ENCODE measurements at places on chromosomes 2 and 18.

DNA sequence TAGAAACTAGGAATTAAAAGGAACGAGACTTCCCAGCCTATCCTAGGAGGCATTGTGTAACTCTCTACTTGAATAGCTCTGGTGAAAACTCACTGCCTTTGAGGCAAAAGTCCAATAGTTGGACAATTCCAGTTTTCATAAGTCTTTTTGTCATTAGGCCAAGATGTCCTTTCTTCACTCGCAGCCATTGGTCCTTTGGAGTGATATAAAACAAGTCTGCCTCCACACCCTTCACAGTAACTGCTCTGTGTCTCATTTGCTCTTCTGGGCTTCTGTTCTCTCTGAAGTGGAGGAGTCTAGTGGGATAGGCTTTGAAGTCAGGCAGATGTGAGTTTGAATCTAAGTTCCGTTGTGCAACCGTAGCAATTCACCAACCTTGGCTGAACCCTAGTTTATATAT is 28.2 kb downstream of the ANTXR1 start:
- no peak for DNase-seq

DNA sequence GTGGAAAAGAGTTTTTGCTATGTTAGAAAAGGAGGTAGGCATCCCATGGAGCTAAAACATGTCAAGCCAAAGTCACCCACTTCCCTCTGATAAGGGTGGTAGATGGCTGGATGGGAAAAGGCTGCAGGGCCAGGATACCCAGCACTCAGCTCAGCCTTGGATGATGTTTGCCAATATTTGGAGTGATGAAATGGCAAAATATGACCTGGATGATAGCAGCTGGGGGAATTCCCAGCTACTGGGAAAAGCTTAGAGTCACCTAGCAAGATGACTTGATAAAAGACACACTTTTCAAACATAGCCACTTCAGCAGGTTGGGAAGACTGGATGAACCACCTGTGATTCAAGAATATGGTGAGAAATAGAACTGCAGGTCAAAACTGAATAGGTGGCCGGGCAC is 10.1 kb downstream of the RFX8 start:
- no peak for DNase-seq

DNA sequence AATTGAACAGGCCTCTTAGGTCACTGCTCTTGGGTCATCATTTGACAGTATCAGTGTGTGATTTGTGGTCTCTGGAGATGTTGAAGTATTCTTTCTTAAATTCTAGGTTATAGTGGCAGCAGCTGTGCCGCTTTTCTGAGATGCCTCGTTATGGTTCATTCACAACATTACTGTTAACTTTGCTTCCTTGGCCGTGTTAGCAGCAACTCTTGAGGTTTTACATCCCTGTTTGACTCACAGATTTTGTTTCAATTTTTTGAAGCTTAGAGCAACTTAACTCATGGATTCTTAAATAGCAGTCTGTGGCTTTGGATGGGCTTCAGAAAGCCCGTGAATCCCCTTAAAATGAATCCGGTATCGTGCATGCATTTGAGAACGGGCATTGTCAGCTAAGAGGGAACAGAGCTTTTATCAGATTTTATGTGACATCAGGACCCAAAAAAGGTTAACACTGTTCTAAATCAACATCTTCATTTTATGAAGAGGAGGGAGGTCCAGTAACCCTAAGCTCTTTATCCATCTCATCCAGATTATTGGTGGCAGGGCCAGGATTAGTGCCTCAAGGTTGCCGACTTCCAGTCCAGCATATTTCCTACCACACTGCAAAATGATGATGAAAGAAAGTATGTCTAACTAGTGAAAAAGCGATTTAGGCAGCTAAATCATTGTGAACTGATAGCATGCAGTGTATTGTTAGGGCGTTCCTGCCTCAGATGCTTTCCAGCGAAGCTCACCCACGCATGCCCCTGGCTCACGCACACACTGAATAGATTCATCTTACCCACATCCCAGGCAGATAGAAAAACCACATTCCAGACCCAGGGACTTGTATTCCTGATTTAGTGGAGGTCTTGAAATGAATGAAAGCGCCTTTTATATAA is 5.1 kb downstream of the TRIB2 start:
- no peak for DNase-seq

GRCh38 chr2:45301307-45302277 is 292.3 kb upstream of the SIX2 start:
- DNase-seq, result no peak
